ENCODE measurements at places on chromosomes 7 and 10. TPM values are rescaled to one million over a fixed set of nuclear protein-coding genes. Genes with fewer than 3 reads are reported as not detected.

The ENKUR gene
- 0.06 TPM for polyA plus RNA-seq

The ECHDC3 gene
- 13.5 TPM for polyA plus RNA-seq

The SPDYE6 gene
- not detected for polyA plus RNA-seq

The CDC14C gene
- not detected for polyA plus RNA-seq

The NUTM2B gene
- polyA plus RNA-seq = 0.25 TPM

The ARMC3 gene
- polyA plus RNA-seq = not detected

The MBL2 gene
- polyA plus RNA-seq = not detected

Measured in SK-N-SH (cell line).